ENCODE measurements at places on chromosomes 5 and 9.
A peak's percentile ranks its signal among the peaks of the same experiment; 100 is the strongest.

GRCh38 chr5:14417276-14417730, 164.3 kb upstream of the OTULINL start:
- DNase-seq, result no peak

DNA sequence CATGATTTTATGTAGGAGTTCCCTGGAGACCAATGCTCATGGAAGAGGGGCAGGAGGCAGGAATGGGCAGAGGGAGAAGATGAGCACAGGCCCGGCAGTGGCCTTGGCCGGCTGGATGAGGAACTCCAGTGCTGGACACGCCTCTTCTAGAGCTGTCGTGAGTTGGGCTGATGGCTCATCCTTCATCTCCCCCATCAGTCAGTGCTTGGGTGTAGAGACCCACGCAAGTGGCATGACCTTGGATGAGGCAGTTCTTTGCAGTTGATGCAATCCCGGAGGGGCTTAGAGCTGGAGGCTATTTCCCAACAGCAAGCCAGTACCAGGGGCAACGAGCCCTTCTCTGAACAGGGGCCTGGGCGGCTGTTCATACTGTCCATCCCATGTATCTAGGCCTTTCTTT, 25.5 kb upstream of the ARAP3 start:
- DNase-seq, result no peak

DNA sequence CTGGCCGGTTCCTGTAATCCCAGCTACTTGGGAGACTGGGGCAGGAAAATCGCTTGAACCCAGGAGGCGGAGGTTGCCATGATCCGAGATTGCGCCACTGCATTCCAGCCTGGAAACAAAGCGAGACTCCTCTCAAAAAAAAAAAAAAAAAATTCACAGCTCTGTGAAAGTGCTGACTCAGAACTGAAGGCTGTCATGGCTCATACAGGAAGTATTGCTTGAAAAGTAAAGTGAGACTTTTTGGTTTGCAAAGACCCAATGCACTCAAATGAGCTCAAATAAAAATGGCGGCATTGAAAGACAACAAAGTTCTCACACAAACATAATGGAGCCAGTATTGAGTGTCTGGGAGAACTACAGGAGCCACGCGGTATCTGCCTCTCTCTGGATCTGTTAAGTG, 202.1 kb downstream of the FBXL7 start:
- DNase-seq, result peak; percentile 53

GRCh38 chr5:20522905-20523482, 535.0 kb upstream of the CDH18 start:
- no peak for DNase-seq

DNA sequence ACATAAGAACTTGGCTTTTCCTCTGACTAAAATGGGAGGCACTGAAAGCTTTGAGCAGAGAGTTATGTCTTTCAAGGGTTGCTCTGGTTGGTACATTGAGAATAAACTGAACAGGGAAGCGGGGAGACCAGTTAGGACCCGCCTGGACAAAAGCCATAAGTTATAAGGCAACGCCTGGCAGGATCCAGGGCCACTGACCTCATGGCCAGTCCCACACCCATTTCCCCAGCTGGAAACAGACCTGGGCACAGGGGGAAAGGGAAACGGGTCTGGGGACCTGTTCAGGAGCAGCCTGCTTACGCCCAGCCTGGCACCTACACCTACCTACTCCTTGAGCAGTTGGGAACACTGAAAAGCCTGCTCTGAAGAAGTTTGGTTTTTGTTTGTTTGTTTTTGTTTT, 1.3 kb downstream of the SPINK4 start:
- DNase-seq, result no peak

DNA sequence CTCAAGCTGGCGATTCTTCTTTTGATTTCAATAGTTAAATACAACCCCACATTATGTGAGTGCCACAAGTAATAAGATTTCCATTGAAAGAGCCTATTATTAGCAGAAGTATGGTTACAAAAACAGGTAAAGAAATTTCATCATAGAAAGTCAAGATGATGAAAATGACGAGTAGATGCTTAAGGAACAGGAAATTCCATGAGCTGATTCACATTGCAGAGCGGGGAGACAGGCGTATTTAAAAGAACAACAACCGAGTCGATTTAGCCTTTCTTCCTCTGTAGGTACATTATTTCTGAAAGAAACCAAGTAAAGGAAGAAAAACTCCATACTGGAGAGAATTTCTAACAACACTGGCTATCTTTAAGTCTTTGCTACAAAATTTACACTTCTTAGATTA, 310.4 kb downstream of the SLF1 start:
- DNase-seq, result peak; percentile 55

DNA sequence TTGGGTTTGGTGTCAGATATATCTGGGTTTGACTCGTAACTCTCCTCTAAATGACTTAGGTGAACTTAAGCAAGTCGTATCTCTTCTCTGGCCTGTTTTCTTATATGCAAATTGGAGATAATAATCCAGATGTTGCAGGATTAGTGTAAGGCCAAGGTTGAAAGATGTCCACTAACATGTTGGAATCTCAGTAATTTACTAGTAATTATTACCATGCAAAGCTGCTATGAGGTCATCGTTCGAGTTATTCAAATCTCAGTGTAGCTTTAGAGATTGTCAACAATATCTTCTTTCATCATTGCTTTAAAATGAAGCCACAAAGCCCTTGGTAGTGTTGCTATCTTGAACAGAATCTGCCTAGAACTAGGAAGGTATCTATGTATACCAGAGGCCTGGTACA, 437.7 kb upstream of the KLF4 start:
- DNase-seq, result no peak

All from epithelial cell of esophagus (primary cell).